ENCODE measurements at places on chromosomes 2 and 18.
A peak's percentile ranks its signal among the peaks of the same experiment; 100 is the strongest.

GRCh38 chr2:175036582-175037018 is 31.4 kb upstream of the CHN1 start:
- DNase-seq: no peak

- peak; percentile 48 for DNase-seq
Observed at GRCh38 chr18:57561728-57562423, 24.6 kb downstream of the FECH start.

- DNase-seq: no peak
Observed at GRCh38 chr2:236168110-236169080, at the start of gene GBX2. GBX2 (minus strand) TSS chr2:236168386; CDS start chr2:236167971, 415 bp downstream.

DNA sequence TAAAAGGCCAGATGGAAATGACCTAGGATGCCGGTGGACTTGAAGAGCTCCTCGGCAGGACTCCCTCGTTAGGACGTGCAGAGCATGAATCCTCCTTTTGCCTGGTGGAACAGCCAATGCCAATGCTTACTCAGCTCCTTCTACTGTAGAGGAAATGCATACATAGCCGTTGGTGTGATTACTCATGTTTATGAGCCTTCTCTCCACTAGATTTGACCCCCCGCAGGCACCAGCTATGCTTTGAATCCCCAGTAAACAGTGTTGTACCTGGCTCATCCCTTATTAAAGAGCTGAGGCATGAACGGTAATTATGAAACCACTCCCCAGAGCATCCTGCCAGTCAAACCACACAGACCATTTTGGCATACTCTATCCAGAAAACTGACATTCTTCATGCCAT is 172.8 kb downstream of the ANTXR1 start:
- DNase-seq: no peak

- DNase-seq: no peak
Observed at GRCh38 chr18:35479911-35480586, 17.7 kb downstream of the INO80C start.

DNA sequence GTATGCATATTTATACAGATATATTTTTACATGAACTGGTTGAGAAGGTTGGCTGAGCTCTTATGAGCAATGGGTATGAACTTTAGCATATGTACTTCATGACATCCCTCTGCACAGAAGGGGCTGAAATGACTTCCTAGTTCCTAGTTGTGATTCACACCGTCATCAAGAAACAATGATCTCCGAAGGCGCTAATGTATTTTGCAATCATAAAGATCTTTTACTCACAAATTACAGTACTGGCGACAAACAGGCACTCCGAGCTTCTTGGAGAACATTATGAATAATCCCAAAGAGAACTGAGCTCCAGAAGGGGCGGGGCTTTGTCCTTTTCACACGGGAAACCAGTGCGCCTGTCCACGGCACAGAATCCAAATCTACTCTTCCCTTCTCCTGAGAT is 18.1 kb downstream of the BCL2 start:
- no peak for DNase-seq

DNA sequence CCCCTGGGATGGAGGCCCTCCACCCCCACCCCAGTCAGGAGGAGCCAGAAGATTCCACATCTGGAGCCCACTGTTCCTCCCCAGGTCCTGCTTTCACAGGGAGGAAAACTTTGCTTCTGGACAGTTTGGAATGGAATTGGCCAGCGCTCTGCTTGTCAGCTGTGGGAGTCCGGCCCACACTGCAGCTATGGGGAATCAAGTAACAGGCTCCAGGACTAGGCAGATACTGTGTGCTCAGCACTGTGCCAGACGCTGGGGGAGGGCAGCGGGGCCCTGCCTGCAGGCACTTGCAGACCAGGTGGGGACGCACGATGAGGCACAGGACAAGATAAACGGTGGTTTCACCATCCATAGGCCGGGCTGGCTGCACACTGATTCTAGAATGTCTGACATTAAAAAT is 114.0 kb downstream of the STPG4 start:
- DNase-seq: peak; percentile 75

- no peak for DNase-seq
Observed at GRCh38 chr2:70473101-70473722, 80.4 kb downstream of the TGFA start.

GRCh38 chr2:60347781-60348180 is 205.7 kb downstream of the BCL11A start:
- no peak for DNase-seq

DNA sequence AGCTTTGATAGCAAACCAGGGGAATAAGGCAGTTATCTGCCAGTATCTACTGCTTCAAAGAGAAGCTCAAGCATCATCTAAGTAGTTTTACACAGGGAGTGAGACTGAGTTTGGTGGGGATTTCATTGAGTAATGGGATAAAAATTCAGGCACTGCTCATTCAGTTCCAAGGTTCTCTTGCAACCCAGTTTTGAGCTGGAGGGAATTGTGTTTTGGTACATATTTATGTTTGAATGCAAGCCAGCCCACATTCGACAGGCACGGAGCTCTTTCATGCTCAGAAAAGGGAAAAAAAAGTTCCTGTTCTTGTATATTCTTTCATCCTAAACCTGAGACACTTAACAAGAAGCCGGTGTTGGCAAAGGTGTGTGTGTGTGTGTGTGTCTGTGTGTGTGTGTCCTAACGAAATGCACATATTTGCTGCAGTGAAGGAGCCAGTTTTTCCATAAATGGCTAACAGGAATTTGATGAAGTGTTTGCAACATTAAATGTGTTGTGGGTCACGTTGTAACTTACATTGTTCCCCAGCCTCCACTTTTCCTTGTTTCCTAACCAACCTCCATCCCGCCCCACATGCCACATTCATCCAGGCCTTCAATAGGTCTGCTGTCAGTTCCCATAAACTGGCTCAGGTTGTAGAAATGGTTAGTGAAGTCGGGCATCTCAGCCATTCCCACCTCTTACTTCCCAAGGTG is 311.1 kb downstream of the TXNL1 start:
- DNase-seq: peak; percentile 42

- no peak for DNase-seq
Observed at GRCh38 chr2:27042985-27043634, 8.4 kb upstream of the AGBL5 start.

Measured in muscle of arm (tissue), 14 donors.